HFFc6 (cell line): ENCODE measurements at places on chromosomes 16 and 17.
A peak's percentile ranks its signal among the peaks of the same experiment; 100 is the strongest.

GRCh38 chr16:70689035-70689969 lies 3.4 kb upstream of the MTSS2 start:
- no peak for DNase-seq

- no peak for DNase-seq
Measured at GRCh38 chr17:76146053-76146851, 5.2 kb upstream of the FOXJ1 start.

DNA sequence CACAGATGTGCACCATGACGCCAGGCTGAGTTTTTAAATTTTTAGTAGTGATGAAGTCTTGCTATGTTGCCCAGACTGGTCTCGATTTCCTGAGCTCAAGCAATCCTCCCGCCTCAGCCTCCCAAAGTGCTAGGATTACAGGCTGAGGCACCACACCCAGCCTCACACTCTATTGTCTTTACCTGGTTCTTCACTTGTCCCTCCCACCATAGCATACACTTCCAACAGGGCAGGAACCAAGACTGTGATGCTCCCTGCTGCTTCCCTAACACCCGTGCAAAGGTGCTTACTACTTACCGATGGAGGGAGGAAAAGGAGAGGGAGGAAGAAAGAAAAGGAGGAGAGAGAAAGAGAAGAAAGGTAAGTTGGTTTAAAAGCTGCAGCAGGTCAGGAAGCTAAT lies 41.4 kb upstream of the MEIOC start:
- DNase-seq = no peak

- no peak for DNase-seq
Measured at GRCh38 chr16:82190386-82190785, 20.4 kb upstream of the MPHOSPH6 start.

GRCh38 chr16:57795431-57795878 lies 6.8 kb downstream of the KIFC3 start:
- no peak for DNase-seq

GRCh38 chr16:73096510-73096909 lies 48.6 kb upstream of the ZFHX3 start:
- DNase-seq = no peak

- DNase-seq = no peak
Measured at GRCh38 chr16:31455601-31456314, 3.5 kb upstream of the ARMC5 start.

- DNase-seq = no peak
Measured at GRCh38 chr17:83131401-83132011, 52.1 kb downstream of the METRNL start.

DNA sequence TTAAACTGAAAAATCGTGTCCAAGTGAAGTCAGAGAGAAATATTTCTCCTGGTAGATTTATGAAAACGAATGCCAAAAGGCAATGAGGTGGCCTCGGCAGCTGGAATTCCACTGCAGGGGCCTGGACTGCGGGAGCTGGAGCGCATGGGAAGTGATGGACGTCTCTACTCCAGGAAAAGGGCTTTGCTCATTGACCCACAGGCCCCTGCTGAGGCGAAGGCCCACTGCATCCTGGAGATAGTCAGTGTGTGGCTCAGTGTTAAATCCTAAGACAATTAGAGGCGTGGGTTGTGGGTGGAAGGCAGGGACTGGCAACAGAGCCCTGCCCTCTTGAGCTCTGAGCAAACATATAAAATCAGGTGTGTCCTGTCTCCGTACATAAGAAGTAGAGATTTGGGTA lies 191.4 kb downstream of the SLC39A11 start:
- no peak for DNase-seq

DNA sequence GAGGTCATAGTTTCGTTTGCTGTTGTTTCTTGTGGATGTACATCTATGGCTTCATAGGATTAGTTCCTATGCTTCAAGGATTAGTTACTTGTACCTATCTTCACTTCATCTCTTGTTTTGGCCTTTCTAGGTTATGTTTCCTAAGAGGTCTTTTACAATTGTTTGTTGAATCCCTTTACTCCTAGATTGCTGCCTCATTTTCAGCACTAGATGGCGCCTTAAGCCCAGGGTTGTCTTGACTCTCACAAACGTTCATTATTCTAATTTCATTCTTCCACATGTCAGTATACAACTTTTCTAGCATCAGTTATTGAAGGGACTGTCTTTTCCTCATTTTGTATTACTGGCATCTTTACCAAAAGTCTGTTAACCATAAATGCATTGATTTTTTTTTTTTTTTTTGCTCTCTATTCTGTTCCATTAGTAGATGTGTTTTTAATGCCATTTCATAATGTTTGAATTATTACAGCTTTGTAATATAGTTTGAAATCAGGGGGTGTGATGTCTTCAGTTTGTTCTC lies 45.0 kb upstream of the NACA2 start:
- DNase-seq = peak; percentile 49

DNA sequence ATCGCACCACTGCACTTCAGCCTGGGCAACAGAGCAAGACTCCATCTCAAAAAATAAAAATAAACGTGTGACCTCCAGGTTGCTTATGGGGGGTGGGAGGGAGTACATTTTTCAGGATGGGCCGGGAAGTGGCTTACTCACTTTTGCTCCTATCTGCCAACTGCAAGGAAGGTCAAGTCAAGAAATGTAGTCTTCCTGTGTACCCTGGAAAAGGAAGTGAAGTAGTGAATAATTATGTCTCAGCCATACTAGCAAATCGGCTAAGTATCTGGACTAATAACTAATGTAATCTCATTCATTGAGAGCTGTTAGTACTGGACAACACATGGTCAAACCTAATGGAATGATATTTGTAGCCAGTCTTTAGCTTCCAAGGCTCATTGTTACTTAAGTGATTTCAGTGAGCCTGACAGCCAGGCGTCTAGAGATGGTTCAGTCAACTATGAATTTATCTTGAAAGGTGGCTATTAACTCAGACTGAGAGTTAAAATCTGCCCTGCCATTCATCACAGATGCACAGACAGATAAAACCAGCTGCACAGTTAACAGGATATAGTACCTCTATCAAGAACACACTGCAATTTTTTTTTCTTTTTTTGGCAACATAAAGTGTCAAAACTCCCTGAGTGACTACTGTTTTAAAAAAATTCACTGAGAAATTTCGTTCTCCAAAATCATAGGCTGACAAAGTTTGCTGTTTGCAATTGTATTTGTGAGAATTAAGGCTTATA lies 3.7 kb upstream of the TACO1 start:
- DNase-seq = no peak

- DNase-seq = no peak
Measured at GRCh38 chr17:32795339-32795979, 81.5 kb downstream of the MYO1D start.

DNA sequence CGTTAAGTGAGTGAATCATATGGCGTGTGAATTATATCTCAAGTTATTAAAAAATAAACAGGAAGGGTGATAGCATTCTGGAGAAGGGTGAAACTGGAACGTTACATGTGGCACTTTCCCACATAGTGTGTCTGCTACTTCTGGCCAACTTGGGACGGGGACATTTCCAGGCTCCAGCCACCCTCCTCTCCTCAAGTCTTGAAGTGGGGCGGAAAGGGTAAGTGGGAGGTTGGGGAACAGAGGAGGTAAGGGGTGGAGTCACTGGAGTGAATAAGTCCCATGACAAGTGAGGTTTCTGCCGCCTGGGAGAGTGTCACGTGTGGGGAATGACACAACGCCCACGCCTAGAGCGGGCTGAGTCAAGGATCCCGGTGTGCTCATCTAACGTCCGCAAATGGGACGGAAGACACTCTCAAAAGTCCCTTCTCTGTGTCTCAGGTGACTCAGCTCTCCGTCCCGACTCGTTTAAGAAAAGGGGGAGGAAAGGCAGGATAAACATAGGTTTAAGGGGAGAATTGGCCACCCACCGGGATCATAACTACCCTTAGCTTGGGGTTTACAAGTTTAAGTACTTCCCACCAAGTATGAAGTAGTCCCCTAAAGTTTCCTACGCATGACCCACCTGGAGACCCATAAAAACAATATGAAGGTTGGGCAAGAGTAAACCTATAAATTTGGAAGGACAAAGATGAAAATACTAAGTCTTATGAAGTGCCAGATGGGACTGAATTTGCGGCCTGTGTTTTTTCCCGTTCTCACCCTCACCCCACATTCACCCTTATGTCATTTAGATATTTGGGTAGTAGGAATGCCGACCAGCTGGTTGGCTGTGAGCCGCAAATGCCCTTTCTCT lies 1.2 kb upstream of the SPAG9 start:
- peak; percentile 95 for DNase-seq

- no peak for DNase-seq
Measured at GRCh38 chr17:61594294-61594825, 3.3 kb upstream of the NACA2 start.

- peak; percentile 69 for DNase-seq
Measured at GRCh38 chr16:90057738-90058173, 19.4 kb downstream of the PRDM7 start.

GRCh38 chr17:45092911-45093430 lies 31.9 kb downstream of the NMT1 start:
- DNase-seq = peak; percentile 98

DNA sequence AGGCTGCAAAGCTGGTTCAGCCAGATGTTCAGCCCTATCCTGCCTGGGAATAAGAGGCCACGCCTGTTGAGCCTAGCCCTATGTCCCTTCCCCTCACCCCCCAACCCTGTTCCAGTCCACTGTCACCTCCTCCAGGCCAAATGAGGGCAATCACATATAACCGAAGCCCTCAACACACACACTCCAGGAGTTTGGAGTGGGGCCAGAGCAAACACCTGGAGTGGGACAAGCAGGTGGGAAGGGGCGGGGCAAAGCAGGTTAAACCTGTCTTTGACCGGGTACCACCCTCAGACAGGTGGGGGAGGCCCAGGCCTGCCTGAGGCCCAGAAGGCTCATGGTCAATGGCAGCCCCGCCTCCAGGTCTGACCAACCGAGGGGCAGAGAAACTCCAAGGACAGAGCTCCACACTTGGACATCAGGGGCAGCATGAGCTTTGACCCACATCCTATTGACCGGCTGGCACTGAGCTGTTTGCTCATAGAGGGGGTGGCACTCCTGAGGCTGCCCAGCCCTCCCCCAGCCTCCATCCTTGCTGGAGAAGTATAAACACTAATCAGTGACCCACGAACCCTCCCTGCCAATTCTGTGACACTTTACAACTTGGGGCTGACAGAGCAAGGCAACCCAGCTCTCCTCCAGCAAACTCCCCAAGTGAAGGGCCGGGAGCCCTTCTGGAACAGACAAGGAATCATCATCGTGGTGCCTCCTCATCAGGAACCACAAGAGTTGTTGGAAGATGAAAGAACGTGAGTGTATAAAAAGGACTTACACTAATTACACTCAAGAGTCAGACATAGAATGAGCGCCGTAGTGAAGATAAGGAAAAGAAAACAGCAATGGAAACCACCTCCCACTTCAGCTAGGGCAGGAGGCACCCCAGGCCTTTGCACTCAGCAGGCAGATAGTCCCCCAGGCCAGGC lies 1.5 kb downstream of the ESRP2 start:
- no peak for DNase-seq

DNA sequence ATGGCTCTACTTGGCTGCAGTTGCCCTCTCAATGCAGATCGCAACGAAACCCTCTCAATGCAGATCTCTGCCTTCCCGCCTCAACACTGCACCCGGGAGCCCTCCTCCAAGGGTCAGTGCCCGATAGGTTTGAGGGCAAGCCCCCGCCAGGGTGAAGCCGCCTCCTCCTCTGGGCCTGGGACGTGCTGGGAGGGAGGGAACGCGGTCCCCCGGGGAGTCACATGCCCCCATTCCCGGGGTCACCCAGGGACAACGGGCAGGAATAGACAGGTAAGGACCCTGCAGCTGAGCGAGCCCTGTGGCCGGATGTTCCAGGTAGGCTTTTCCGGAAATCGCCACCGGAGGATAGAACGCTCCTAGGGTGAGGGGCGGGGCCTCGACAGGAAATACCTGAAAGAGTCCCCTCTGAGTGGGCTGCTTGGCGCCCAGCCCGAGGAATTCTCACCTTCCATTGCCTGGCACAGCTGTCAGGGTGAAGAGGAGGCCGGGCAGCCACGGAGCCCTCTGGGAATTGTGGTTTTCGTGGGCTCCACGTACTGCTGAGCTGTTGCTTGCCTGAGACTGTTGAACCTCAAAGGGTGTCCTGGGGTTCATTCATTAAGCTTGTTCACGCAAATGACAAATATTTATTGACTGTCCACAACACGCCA lies 12.8 kb downstream of the ZNF174 start:
- no peak for DNase-seq

GRCh38 chr17:17231621-17232302 lies 5.2 kb downstream of the FLCN start:
- DNase-seq = no peak

DNA sequence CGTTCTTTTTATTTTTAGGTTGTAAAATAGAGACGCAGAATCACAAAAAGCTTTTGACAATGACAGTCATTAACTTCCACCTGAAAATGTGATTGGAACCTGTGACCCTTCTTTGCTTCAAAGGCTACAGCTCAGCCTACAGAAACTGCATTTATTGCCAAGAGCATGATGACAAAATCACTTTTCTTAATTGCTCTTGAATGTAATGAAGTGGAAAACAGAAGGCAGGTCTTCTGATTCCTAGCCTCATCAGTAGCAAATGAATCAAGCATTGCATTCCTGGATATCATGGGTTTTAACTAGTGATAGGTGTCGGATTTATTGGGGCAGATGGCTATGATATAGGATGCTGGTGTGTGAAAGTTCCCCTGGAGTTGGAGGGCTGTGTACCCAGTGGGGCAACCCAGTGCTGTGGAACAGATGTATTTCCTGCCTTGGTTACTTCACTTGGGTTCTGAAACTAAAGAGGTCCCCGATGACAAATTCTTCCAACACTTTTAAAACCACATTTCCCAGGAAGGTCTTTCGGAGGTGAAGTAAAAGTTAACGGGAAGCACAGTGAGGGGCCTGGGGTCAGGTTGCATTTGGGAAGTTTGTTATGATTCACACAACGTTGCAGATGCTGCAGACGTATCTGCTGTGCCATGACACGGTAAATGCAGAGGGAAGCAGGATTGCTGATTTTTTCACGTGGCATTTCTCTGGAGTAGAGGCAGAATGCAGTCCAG lies 127.5 kb downstream of the HS3ST3A1 start:
- DNase-seq = no peak

DNA sequence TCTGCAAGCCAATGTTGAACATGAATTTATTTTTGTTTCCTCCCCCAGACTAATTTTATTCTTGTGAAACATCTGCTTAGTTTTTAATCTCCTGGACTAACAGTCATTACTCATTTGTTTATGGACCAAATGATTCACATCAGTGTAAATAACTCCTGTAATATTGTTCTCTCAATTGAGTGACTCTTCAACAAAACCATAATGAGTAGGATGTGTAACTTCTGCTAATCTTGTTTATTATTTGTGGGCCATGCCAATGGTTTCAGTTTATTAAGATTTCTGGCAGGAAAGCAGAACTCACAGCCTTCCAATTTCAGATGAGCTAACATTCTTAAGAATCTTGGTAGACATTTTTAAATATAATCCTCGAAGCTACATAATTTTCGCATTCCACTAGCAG lies 1216.3 kb upstream of the GOT2 start:
- no peak for DNase-seq
